Right renal pelvis (tissue), 4 donors: ENCODE measurements at places on chromosomes 6 and 20. TPM values are rescaled to one million over a fixed set of nuclear protein-coding genes. Genes with fewer than 3 reads are reported as not detected.

DEF6 gene
- 3.9 TPM for polyA plus RNA-seq

SPAG4 gene
- polyA plus RNA-seq, result 2.5 TPM

SLC26A8 gene
- polyA plus RNA-seq, result 0.12 TPM

DNA sequence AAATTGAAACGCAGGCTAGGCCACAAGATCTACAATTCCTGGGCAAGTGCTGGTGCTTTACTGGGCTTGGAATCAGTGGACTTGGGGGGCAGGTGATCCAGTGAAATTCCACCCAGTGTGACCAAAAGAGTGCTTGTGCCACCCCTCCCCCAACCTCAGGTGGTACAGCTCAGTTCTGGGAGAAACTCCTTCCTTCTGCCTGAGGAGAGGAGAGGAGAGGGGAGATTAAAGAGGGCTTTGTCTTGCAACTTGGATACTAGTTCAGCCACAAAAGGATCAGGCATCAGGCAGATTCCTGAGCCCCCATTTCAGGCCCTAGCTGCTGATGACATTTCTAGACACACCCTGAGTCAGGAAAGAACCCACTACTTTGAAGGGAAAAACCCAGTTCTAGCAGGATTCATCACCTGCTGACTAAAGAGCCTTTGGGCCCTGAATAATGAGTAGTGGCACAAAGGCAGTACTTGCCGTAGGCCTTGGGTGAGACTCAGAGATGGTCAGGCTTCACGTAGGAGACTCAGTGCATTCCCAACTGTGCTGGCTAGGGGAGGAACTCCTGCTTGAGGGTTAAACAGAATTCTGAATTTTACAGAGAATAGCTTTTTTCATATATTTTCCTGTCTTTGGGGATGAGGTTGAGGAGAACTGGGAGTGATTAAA is 446.7 kb downstream of the BMP2 start:
- no peak for DNase-seq

DNA sequence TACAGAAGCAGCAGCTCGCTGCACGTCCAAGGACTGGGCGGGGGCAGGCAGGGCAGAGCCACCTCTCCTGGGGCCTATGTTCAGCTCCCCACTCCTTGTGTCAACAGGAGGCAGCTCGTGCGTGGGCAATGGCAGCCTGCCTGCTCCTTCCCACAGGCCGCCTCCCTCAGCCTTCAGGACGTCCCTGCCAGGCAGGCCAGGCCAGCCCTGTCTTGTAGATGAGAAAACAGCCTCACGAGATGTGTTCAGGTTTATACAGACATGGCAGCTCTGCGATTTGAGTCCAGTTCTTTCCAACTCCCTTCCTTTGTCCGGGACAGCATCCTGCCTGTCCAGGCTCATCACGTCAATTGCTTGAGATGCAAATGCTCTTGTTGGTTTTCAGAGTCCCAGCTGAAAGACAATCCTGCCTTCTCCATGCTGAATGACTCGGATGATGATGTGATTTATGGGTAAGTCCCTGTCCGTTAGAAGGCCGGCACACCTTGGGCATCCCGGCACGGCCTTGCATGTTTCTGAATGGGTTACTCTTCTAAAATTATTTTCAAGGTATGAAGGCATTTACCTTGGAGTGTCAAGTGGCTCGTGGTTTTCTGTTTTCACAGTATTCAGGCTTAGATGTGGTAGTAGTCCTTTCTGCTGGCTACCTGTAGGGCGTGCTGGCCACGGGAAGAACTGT is 13.5 kb downstream of the DYNLT1 start:
- DNase-seq, result no peak

- DNase-seq, result no peak
Measured at GRCh38 chr20:33812908-33813462, 1.8 kb downstream of the CHMP4B start.

DNA sequence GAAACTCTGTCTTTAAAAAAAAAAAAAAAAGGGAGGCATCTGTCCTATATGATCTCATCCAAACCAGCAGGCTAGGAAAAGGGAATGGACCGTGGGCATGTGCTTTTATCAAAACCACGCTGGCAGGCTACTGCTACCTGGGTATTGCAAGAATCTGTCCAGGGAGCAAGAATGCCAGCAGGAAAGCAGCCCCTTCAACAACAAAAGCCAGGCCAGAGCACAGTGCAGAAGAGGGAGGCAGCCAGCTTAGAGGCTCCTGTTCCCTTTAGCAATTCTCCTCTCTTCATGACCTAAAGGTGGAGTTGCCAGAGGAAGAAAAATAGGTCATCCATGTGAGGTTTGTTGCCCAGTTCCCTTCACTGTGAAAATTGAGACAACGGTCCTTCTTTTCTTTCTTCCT is 18.2 kb downstream of the TBC1D20 start:
- no peak for DNase-seq

DNA sequence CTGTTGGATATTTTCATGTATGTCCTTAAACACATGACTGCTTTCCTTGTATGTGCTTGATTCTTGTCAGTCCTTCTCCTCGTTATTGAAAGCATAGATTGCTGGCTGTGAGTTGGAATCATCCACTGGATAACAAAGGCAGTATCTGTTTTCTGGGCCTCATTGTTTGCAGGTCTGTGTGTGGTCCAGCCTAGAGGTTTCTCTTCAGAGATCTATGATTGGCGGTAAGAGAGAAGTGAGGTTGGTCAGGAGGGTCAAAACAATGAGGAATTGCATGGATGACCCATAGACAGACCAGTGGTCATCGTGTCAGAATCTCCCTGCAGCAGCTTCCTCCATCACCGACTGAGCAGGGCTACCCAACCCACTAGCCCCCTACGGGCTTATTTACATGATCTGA is 915.0 kb downstream of the KIF16B start:
- DNase-seq, result no peak

SRSF12 gene
- 13.8 TPM for polyA plus RNA-seq

GRCh38 chr6:31328355-31328960 is 28.5 kb downstream of the HLA-B start:
- DNase-seq, result no peak

ZNF311 gene
- 6.7 TPM for polyA plus RNA-seq

CDC25B gene
- polyA plus RNA-seq, result 38.5 TPM

ATRN gene
- polyA plus RNA-seq, result 59.3 TPM

DNA sequence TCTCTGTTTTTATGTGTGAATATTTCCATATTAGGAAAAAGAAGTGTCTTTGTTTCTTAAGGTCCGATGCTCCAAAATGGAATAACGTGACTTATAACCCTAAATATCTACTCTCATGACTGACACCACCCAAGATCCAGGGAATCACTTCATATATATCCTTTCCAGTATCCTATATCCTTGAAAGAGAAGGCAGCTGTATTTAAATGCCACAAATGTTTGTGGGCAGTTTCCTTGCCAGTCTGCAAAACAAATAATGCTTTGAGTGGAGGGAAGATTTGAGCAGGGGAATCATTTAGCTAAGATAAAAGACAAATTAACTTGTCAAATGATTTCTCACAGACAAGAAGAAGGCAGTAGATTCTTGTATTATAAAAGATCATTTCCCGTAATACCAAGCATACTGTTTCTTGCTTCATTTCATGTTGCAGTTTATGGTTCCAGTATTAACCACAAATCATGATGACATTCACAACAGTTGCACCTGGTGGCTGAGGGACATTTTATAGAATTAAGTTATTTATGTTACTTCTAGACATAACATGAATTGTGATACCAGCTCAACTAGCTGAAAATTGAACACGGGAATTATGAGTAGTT is 30.0 kb upstream of the FABP7 start:
- no peak for DNase-seq

- DNase-seq, result no peak
Measured at GRCh38 chr20:62575976-62576722, 66.2 kb upstream of the SLCO4A1 start.

- no peak for DNase-seq
Measured at GRCh38 chr6:37168811-37169495, 999 bp upstream of the PIM1 start.

- DNase-seq, result no peak
Measured at GRCh38 chr6:28486988-28487742, 28.4 kb downstream of the GPX6 start.

GRCh38 chr20:59800309-59800708 is 133.1 kb downstream of the SYCP2 start:
- no peak for DNase-seq

GRCh38 chr6:167763056-167763944 is 63.4 kb upstream of the AFDN start:
- no peak for DNase-seq

HUS1B gene
- polyA plus RNA-seq, result 0.22 TPM

CST1 gene
- polyA plus RNA-seq, result 0.27 TPM
